ENCODE measurements at places on chromosomes 2 and 18. TPM values are rescaled to one million over a fixed set of nuclear protein-coding genes. Genes with fewer than 3 reads are reported as not detected.

DNA sequence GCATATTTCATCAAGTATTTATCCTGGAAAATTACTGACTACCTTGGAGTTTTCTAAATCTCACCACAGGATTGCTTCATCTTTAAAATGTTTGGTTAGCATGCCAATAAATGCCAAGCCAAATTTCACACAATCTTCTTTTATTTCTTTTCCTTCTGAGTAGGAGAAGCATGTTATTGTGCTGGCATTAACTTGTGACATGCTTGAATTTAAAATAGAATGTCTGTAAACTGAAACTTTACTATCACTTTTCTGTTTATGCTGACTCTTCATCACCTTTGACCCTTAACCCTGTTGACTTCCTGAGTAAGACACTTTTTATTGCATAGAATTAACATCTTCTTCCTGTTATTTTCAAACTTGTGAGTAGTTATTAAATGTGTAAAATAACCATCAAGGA is 56.2 kb upstream of the LRRTM4 start:
- H3K27ac ChIP-seq, result no peak overlapping the region
- no peak overlapping the region for H3K4me3 ChIP-seq
- no peaks in the 10 kb centered on the region for H3K36me3 ChIP-seq
- H3K4me1 ChIP-seq, result no peaks in the 10 kb centered on the region
- DNase-seq, result no peak

Gene AQP4
- not detected for total RNA-seq

DNA sequence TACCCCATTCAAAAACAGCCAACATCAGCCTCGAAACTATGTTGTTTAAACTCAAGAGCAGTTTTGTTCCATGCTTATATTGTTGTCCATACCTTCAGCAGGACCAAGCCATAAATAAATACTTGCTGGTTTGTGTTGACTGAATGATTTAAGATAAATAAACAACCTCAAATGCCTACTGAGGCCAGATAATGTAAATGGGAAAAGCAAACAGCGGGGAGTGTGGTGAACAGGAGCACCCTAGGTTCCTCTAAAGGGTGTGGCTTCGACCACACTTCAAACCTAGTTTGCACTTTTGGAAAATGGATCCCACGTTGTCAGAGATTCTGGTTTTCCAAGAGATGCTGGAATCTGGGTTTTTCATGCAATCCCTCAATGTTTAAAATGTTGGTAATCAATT is 1.7 kb upstream of the PMAIP1 start:
- peaks cover 29% of the 10 kb centered on the region for H3K4me1 ChIP-seq
- H3K27ac ChIP-seq, result no peak overlapping the region
- H3K36me3 ChIP-seq, result peaks cover 12% of the 10 kb centered on the region
- no peak overlapping the region for H3K4me3 ChIP-seq
- DNase-seq, result no peak

- H3K4me1 ChIP-seq, result no peaks in the 10 kb centered on the region
- no peak for DNase-seq
- no peak overlapping the region for H3K27ac ChIP-seq
- H3K36me3 ChIP-seq, result no peaks in the 10 kb centered on the region
Observed at GRCh38 chr2:170739048-170739447, 23.9 kb downstream of the SP5 start.

GRCh38 chr2:177908182-177908581 is 164.4 kb downstream of the PDE11A start:
- H3K36me3 ChIP-seq, result no peaks in the 10 kb centered on the region
- no peak overlapping the region for H3K27ac ChIP-seq
- no peak for DNase-seq
- no peaks in the 10 kb centered on the region for H3K27me3 ChIP-seq
- peaks cover 7% of the 10 kb centered on the region for H3K4me1 ChIP-seq
- no peak overlapping the region for H3K4me3 ChIP-seq

DNA sequence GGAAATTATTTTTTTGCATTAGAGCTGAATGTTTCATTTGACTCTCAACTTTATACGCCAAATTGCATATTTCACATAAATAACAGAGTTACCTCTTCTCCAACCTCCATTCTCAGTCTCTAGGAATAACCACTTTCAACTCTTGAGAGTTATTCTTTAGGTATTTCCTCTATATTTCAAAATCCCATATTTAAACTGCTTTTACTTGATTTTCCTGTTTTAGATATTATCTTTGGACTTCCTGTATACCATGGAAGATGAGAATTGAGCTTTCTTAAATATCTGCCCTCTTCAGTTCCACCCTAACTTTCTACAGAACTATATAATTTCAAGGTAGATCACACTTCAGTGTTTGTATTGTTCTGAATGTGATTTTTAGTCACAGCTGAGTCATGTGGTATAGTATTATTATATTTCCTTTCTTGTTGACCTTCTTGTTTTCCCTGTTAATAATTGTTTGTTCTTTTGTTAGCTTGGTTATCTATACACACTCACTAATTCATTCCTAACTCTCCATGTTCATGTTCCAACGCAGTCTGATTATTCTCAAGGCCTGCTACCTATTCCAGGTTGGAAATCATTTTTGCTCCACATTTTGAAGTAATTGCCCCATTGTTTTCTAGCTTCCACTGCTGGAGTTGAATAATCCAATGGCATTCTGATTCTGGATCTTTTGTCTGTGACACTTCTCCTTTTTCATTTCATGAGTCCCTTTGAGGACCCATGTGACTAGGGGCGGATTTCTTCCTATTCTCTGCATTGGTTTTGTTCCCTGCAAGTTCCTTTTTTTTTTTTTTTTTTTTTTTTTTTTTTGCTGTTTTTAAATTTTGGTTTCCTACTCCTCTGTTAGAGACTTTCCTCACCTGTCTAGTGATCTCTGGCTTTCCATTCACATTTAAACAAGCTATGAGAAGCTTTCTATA is 156.8 kb upstream of the RBMS1 start:
- DNase-seq, result no peak
- no peaks in the 10 kb centered on the region for H3K36me3 ChIP-seq
- no peaks in the 10 kb centered on the region for H3K4me1 ChIP-seq
- H3K4me3 ChIP-seq, result no peak overlapping the region
- 0 out of 2 replicates have a peak, but pooled peaks cover 5% of the 10 kb centered on the region for H3K27me3 ChIP-seq
- no peak overlapping the region for H3K27ac ChIP-seq

GRCh38 chr2:151576080-151576479 is 158.2 kb downstream of the NEB start:
- H3K4me3 ChIP-seq, result no peak overlapping the region
- H3K27me3 ChIP-seq, result no peaks in the 10 kb centered on the region
- no peak for DNase-seq
- no peaks in the 10 kb centered on the region for H3K4me1 ChIP-seq
- no peaks in the 10 kb centered on the region for H3K36me3 ChIP-seq

Gene RABL2A
- 38.5 TPM for total RNA-seq

Gene GPR75
- 11.4 TPM for total RNA-seq

GRCh38 chr2:8189316-8189715 is 492.5 kb upstream of the ID2 start:
- H3K36me3 ChIP-seq, result no peaks in the 10 kb centered on the region
- no peaks in the 10 kb centered on the region for H3K27me3 ChIP-seq
- DNase-seq, result no peak

DNA sequence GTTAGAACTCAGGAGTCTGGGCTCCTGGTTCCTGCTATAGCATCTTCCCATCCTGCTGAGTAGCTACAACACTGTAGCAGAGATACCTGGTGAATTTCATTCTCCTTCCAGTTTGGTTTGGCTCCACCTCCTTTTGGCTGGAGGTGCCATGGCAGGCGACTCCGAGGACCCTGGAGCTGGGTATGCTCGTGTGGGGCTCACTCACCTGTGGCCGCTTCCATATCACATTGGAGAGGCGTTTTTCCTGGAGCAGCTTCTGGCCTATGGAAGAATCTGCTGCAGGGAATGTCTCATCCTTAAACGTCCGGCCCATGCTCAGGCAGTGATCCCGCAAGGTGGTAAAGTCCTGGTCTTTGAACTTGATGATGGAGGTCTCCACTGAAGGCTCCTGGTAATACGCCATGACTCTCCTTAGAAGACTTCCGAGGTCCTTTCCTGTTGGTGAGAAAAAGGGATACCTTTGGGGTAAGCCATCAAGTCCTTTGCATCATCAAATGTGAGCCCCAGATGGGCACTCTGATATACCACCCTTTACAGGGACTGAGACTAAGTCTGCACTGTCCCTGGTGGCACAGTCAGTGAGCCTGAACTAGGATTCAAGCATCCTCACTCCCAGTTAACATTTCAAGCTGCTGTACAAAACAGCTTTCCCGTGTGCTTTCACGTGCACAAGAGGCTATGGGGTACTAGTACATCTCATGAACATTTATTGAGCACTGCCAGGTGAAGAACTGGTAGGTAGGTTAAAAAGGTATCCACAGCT is 20.1 kb downstream of the CAPN13 start:
- no peaks in the 10 kb centered on the region for H3K27me3 ChIP-seq
- H3K4me1 ChIP-seq, result no peaks in the 10 kb centered on the region
- H3K4me3 ChIP-seq, result no peak overlapping the region
- H3K27ac ChIP-seq, result no peak overlapping the region
- no peak for DNase-seq

GRCh38 chr2:23435250-23436035 is 50.5 kb downstream of the KLHL29 start:
- H3K4me1 ChIP-seq, result no peaks in the 10 kb centered on the region
- H3K4me3 ChIP-seq, result no peak overlapping the region
- no peak for DNase-seq
- no peaks in the 10 kb centered on the region for H3K27me3 ChIP-seq
- no peaks in the 10 kb centered on the region for H3K36me3 ChIP-seq

All from Karpas-422 (cell line).